Adrenal gland (tissue), 19 donors: ENCODE measurements at places on chromosomes 12 and 14. TPM values are rescaled to one million over a fixed set of nuclear protein-coding genes. Genes with fewer than 3 reads are reported as not detected.

GRCh38 chr12:71780237-71780822 is 25.7 kb downstream of the RAB21 start:
- peaks cover 2% of the 10 kb centered on the region for H3K36me3 ChIP-seq
- no peaks in the 10 kb centered on the region for H3K27me3 ChIP-seq
- no peak overlapping the region for H3K4me3 ChIP-seq
- peaks cover 5% of the 10 kb centered on the region for H3K4me1 ChIP-seq
- H3K27ac ChIP-seq, result no peak overlapping the region

GRCh38 chr12:120230326-120230973 is 29.5 kb upstream of the RPLP0 start:
- H3K27ac ChIP-seq, result peak overlapping the region; percentile 86
- peak; percentile 94 for DNase-seq
- H3K4me3 ChIP-seq, result no peak overlapping the region
- no peaks in the 10 kb centered on the region for H3K27me3 ChIP-seq
- H3K4me1 ChIP-seq, result peaks cover 86% of the 10 kb centered on the region
- H3K36me3 ChIP-seq, result peaks cover 11% of the 10 kb centered on the region

- H3K36me3 ChIP-seq, result no peaks in the 10 kb centered on the region
- no peak for DNase-seq
- H3K27me3 ChIP-seq, result no peaks in the 10 kb centered on the region
- no peaks in the 10 kb centered on the region for H3K4me1 ChIP-seq
- H3K4me3 ChIP-seq, result no peak overlapping the region
- H3K27ac ChIP-seq, result no peak overlapping the region
Observed at GRCh38 chr12:52362118-52362726, 5.1 kb downstream of the KRT85 start.

- no peak for DNase-seq
- no peaks in the 10 kb centered on the region for H3K36me3 ChIP-seq
- no peak overlapping the region for H3K27ac ChIP-seq
- no peaks in the 10 kb centered on the region for H3K27me3 ChIP-seq
- H3K4me1 ChIP-seq, result no peaks in the 10 kb centered on the region
- no peak overlapping the region for H3K4me3 ChIP-seq
Observed at GRCh38 chr14:71136386-71137060, 229.3 kb downstream of the PCNX1 start.

The GPR68 gene
- total RNA-seq, result 0.78 TPM

GRCh38 chr14:104954746-104955395 is 23.3 kb downstream of the AHNAK2 start:
- peaks cover 9% of the 10 kb centered on the region for H3K27me3 ChIP-seq
- no peak overlapping the region for H3K27ac ChIP-seq
- DNase-seq, result no peak
- H3K4me1 ChIP-seq, result no peaks in the 10 kb centered on the region
- no peak overlapping the region for H3K4me3 ChIP-seq

DNA sequence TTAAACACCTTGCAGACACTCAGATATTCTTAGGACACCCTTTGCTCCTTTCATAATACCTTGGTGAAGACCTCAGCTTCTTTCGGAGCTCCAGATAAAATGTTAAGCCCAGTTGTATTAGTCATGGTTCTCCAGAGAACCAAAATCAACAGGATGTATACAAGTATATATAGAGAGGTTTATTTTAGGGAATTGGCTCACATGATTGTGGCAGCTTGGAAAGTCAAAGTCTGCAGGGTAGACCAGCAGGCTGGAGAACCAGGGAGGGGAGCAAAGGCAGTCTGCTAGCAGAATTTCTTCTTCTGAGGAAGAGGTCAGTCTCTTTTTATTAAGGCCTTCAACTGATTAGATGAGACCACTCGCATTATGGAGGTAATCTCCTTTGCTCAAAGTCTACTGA is 6.9 kb upstream of the IGF1 start:
- no peaks in the 10 kb centered on the region for H3K36me3 ChIP-seq
- H3K27ac ChIP-seq, result no peak overlapping the region
- peaks cover 4% of the 10 kb centered on the region for H3K4me1 ChIP-seq

DNA sequence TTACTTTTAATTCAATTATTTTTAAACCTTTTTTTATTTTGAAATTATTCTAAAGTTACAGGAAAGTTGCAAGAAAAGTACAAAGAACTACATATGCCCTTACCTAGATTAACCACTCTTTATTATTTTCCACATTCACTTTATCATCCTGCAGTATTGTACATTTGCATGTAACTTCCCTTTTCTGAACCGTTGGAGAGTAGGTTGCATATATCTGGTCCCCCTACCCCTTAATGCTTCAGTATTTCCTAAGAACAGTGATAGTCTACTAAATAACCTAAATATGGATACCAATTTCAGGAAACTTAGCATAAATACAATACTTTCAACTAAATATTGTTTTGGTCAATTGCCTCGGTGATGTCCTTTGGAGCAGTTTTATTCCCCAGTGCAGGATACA is 15.0 kb downstream of the G2E3 start:
- no peak overlapping the region for H3K27ac ChIP-seq
- H3K4me1 ChIP-seq, result no peaks in the 10 kb centered on the region
- H3K4me3 ChIP-seq, result no peak overlapping the region
- DNase-seq, result no peak
- no peaks in the 10 kb centered on the region for H3K27me3 ChIP-seq
